ENCODE measurements at places on chromosomes 5 and 9.

DNA sequence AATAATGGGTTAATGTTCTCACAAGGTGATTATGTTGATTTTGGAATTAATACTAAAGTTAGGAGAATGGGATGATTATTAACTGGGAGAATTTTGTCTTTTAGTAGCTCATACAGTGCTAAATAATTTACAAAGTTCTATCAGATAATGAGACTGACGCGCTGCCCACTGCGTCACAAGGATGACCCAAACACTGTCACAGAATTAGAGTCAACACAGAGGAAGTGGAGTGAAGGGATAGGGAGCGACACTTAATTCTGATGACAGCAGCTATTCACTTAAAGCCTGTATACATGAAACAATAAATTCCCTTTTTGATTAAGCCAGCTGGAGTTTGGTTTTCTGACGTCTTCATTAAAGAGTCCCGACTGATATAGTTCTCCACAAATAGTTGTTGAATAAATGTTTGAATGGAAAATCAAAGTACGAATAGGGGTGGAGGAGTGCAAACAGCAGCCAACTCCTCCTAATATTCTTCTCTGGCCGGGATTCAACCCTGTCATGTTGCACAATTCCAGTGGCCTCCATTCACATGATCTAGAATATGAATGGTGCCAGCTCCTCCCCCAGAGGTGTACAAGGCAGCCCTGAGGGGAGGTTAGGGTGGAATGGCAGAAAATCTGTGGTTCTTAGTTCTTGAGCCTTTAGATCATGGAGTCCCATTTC lies 140.3 kb downstream of the PCSK1 start:
- no peak for DNase-seq

DNA sequence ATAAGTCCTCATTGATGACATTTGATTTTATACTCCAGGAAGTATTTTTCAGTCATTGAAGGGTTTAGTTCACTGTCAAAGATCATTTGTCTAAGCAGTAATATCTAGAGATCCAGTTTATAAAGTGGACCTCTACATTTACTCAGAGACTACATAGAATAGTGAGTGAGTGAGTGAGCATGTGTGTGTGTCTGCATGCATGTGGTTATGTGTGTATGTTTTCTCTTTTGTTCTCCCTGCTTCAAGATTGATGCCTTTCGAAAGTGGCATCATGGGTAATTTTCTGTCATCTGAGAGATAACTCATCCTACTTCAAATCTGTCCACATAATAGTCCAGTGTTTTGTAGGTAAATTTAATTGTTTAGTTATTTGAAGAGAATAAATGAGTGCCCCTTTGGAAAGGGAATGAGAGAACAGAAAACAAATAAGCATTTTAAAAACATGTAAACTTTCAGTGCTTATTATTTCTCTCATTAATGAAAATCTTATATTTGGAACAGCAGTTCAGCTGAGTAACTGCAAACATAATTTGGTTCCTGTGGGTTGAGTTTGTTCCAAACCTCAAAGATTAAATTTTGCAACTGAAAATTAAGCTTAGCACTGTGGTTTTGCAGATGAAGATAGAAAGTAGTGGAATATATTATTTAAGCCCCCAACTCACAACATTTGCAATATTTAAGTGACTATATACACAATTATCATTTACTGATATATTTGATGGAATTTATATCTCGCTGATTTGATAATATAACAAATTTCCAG lies 1295.1 kb upstream of the C9orf72 start:
- DNase-seq = no peak

GRCh38 chr9:76878933-76879332 lies 27.0 kb downstream of the PRUNE2 start:
- DNase-seq = no peak

- DNase-seq = no peak
Observed at GRCh38 chr9:77827104-77827784, 179.1 kb upstream of the GNA14 start.

DNA sequence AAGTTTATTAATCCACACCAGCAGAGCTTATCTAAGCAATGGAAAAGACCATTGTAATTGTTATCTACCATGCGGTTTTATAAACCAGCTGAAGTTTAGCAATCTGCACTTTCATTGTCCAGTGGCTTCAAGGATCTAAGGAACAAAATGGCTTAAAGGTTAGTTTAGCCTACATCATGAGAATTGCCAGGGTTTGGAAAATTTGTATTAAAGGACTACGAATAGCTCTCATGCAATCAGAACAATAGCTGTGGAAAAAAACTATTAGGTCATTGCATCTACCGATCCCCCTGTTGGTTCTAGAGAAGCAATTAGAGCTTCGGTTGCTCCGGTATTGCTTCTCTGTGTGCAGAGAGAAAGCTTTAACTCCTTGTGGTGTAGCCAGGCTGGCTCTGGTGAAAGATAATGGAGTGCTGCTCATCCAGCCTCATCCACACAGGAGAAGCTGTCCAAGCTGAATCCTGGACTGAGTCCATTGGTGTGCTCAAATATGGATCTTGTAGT lies 86.3 kb upstream of the SLC12A2 start:
- DNase-seq = no peak

DNA sequence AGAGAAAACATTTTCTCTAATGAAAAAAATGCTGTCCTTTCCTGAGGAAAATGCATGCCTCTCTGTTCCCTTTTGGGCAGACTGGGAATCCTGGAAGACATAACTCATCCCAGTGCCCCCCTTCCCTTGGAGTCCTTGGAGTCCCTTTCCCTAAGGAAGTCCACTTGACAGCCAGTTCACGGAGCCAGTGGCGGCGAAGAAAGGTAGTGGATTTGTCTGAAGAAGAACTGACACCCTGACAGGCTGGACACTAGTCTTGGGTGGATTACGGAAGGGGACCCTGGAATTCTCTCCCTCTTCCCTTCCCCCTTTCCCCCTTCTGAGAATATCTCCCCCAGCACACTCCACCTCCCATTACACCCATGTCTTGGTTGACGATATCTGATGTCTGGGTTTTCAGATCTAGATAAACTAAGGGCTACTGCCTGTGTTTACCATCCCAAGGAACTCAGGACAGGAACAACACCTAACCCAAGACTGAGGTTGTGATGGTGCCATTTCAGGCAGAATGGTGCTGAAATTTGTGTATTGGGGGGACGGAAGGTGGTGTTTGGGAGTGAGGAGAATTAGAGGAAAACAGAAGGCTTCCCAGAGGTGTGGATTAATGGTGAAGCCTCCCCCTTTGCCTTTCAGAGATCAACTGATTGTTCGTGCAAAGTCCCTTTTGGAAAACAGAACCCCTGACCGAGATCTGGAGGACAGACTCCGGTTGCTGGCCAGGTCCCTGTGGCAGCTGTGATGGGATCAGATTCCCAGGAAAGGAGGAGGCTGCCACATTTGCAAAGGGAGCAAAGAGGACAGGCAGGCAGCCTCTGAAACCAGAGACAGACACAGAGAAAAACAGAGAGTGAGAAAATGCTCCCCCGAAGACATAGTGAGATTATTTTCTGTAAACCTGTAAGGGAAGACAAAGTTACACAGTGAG lies 704 bp downstream of the SPARC start:
- no peak for DNase-seq
